Osteocyte (in vitro differentiated cells): ENCODE measurements at places on chromosomes 2 and 18. TPM values are rescaled to one million over a fixed set of nuclear protein-coding genes. Genes with fewer than 3 reads are reported as not detected.
A peak's percentile ranks its signal among the peaks of the same experiment; 100 is the strongest.

The CYP27A1 gene
- total RNA-seq: 3.2 and 4.1 TPM in 2 replicates

GRCh38 chr2:70124983-70125480 lies 37.8 kb downstream of the PCBP1 start:
- DNase-seq: peak; percentile 87
- peak overlapping the region; percentile 100 for H3K27ac ChIP-seq
- peaks cover 54% of the 10 kb centered on the region for H3K4me1 ChIP-seq
- H3K36me3 ChIP-seq: no peaks in the 10 kb centered on the region
- H3K4me3 ChIP-seq: peak overlapping the region; percentile 91

DNA sequence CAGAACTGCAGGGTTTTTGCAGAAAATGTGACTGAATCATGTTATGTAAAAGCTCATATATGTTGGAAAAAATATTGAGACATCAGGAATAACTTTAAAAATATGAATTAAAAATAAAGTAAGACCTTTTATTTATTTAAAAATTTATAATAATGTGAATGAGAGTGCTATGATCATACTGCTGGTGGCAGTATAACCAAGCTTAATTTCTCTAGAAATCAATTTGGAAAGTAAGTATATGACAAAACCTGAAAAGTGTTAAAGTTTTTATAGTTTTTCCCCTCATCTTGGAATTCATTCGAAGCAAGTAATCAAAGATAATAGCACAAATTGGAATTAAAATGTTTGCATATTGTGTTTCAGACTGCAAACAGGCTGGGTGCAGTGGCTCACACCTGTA lies 7.5 kb downstream of the SLC39A10 start:
- peaks cover 34% of the 10 kb centered on the region for H3K4me1 ChIP-seq
- H3K27ac ChIP-seq: no peak overlapping the region
- no peak for DNase-seq
- H3K36me3 ChIP-seq: no peaks in the 10 kb centered on the region
- H3K4me3 ChIP-seq: no peak overlapping the region
- no peaks in the 10 kb centered on the region for H3K27me3 ChIP-seq

GRCh38 chr2:202046572-202046971 lies 12.9 kb downstream of the FZD7 start:
- peaks cover 5% of the 10 kb centered on the region for H3K4me1 ChIP-seq
- peaks cover 4% of the 10 kb centered on the region for H3K27me3 ChIP-seq
- DNase-seq: no peak
- no peak overlapping the region for H3K27ac ChIP-seq
- no peak overlapping the region for H3K4me3 ChIP-seq
- peaks cover 4% of the 10 kb centered on the region for H3K36me3 ChIP-seq

DNA sequence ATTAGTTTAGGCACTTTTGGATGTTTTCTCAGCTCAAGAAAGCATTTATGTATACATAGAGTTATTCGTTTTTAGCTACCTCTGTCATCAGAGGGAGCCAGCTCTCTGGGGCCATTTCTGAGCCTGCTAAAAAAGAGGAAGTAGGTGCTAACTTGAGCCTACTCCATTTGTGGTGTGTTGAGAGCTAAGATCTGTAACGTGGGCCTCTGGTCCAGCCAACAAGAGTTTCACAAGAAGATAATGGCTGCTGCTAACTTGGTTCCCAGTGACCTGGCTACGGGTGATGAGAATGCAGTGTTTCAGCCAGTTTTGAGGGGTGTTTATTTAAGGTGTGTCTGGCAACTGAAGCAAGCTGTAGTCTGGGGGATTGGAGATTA lies 182.5 kb downstream of the PRKCE start:
- no peak overlapping the region for H3K27ac ChIP-seq
- DNase-seq: no peak
- no peaks in the 10 kb centered on the region for H3K4me1 ChIP-seq
- no peak overlapping the region for H3K4me3 ChIP-seq
- H3K36me3 ChIP-seq: peaks cover 17% of the 10 kb centered on the region

DNA sequence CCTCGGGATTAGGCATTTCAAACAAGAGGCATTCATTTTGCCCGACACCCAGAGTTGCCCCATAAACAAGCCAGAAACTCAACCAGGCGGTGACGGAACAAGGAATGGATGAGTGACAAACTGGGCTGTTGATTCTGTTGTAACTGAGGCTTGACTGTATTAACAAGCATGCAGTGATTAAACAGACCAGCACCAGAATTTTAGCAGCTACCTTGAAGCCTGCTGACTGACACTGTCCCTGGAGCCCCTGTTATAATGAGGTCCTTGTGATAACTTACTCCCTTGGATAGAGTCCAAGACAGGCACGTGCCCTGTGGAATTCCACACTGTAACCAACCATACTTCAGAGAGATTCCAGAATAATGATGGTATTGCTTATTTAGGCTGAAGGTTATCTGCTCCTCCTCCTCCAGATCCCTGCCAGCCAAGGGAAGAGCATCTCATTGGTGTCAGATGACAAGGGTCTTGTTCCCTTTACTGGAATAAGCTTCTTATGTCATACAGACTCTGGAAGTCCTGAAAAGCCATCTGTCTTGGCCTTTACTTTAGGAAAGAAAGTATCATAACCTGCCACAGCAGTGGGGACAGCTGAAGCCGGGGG lies 97.1 kb upstream of the RMDN2 start:
- no peak for DNase-seq
- no peaks in the 10 kb centered on the region for H3K27me3 ChIP-seq
- H3K27ac ChIP-seq: peak overlapping the region; percentile 45
- H3K4me3 ChIP-seq: no peak overlapping the region
- no peaks in the 10 kb centered on the region for H3K36me3 ChIP-seq
- peaks cover 49% of the 10 kb centered on the region for H3K4me1 ChIP-seq

GRCh38 chr18:9719421-9719981 lies 11.4 kb downstream of the RAB31 start:
- H3K27me3 ChIP-seq: no peaks in the 10 kb centered on the region
- H3K36me3 ChIP-seq: peaks cover 7% of the 10 kb centered on the region
- H3K4me1 ChIP-seq: peaks cover 36% of the 10 kb centered on the region
- H3K4me3 ChIP-seq: peak overlapping the region; percentile 62

DNA sequence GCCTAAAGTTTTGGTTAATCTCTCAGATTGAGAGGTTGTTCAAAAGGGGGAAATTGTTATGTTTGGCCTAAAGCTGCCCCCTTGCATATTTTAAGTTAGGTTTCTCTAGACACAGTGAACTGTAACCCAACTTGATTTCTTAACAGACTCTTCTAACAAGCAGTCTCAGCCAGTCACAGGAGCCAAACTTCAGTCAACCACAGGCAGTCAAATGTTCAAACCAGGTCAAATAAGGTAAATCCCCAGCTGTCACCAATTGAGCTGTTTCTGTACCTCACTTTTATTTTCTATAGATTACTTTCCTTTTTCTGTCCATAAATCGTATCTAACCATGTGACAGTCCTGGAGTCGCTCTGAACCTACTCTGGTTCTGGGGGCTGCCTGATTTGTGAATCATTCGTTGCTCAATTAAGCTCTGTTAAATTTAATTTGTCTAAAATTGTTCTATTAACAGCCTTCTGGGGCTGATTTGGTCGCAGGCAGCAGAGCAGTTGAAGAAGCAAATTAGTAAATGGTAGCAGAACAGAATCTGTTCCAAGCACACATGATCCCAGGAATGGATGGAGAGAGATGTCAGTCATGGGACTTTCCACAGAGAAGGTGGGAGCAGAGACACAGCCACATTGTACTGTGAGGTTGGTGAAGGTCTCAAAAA lies 16.4 kb upstream of the NFU1 start:
- peaks cover 13% of the 10 kb centered on the region for H3K4me1 ChIP-seq
- no peak overlapping the region for H3K27ac ChIP-seq
- H3K36me3 ChIP-seq: no peaks in the 10 kb centered on the region

DNA sequence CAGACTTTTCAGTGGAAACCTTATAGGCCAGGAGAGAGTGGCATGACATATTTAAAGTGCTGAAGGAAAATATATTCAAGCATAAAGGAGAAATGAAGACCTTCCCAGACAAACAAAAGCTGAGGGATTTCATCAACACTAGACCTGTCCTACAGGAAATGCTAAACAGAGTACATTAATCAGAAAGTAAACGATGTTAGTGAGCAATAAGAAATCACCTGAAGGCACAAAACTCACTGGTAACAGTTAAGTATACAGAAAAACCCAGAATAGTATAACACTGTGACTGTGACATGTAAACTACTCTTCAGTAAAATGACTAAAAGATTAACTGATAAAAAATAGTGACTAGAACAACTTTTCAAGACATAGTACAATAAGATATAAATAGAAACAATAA lies 87.4 kb downstream of the ATP8B1 start:
- no peak for DNase-seq
- H3K4me3 ChIP-seq: no peak overlapping the region
- H3K27me3 ChIP-seq: no peaks in the 10 kb centered on the region
- no peak overlapping the region for H3K27ac ChIP-seq
